ENCODE measurements at places on chromosomes 12 and 14. TPM values are rescaled to one million over a fixed set of nuclear protein-coding genes. Genes with fewer than 3 reads are reported as not detected.

DNA sequence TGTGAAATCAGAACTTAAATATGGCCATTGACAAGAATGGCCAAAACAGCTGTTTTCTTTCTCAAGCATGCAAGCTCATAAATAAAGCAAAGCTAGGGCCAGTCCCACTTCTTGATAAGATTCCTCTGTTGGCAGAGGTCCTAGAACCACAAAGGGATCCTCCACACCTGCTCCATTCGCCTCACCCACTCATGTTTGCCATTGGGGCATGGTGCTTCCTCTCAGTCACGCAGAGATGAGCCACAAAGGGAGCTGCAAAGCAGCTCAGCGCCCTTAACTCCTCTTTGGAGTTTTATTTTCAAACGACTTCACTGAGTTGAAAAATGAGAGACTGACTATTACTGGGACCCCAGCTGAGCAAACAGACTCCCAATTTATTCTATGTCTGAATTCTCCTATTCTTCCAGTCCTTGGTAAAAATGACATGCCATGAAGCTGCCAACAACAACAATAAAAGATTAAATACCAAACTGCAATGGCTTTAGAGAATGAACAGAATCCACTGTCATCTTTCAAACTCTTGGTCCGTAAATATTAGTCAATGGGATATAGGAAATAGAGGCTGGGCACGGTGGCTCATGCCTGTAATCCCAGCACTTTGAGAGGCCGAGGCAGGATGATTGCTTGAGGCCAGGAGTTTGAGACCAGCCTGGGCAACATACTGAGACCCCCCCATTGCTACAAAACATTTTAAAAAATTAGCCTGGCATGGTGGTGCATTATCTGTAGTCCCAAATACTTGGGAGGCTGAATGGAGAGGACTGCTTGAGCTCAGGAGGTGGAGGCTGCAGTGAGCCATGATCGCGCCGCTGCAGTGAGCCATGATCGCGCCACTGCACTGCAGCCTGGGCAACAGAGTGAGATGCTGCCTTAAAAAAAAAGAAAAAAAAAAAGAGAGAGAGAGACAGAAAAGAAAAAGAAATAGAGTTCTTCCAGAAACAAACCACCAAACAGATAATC is 16.4 kb downstream of the MANSC1 start:
- DNase-seq, result no peak
- H3K4me1 ChIP-seq, result no peaks in the 10 kb centered on the region
- H3K27ac ChIP-seq, result peak overlapping the region; percentile 22
- no peaks in the 10 kb centered on the region for H3K36me3 ChIP-seq

GRCh38 chr14:103519837-103520212 is 2.8 kb downstream of the CKB start:
- H3K27ac ChIP-seq, result peak overlapping the region; percentile 79
- H3K4me3 ChIP-seq, result no peak overlapping the region
- H3K4me1 ChIP-seq, result peaks cover 85% of the 10 kb centered on the region
- no peaks in the 10 kb centered on the region for H3K36me3 ChIP-seq

DNA sequence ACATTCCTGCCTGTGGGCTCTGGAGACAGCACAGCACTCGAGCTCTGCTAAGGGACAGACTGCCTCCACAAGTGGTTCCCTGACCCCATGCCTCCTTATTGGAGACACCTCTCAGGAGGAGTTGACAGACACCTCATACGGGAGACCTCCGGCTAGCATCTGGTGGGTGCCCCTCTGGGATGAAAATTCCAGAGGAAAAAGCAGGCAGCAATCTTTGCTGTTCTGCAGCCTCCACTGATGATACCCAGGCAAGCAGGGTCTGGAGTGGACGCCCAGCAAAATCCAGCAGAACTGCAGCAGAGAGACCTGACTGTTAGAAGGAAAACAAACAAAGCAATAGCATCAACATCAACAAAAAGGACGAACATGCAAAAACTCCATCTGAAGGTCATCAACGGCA is 639.4 kb downstream of the SLC16A7 start:
- H3K4me3 ChIP-seq, result no peak overlapping the region
- H3K4me1 ChIP-seq, result no peaks in the 10 kb centered on the region
- no peak overlapping the region for H3K27ac ChIP-seq
- DNase-seq, result no peak
- no peaks in the 10 kb centered on the region for H3K36me3 ChIP-seq

- H3K36me3 ChIP-seq, result no peaks in the 10 kb centered on the region
- no peaks in the 10 kb centered on the region for H3K4me1 ChIP-seq
- DNase-seq, result no peak
- peak overlapping the region; percentile 79 for H3K27ac ChIP-seq
- no peaks in the 10 kb centered on the region for H3K27me3 ChIP-seq
- H3K4me3 ChIP-seq, result peak overlapping the region; percentile 85
Observed at GRCh38 chr14:64465831-64466554, 694 bp downstream of the AKAP5 start.

DNA sequence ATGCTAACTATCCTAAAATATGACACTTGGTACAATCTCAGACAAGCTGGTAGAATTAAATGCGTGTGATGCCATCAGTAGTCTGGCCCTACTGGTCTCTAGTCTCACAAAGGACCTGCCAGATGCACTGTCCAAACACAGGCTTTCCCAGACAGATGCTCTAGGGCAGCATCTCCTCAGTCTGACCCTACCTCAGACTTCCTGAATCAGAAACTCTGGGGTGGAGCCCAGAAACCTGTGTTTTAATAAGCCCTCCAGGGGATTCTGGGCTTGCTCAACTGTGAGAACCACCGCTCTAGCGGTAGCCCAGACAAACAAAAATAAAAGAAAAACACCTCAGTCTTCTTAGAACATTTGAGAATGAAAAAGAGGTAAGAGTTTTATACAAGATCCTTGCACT is 48.0 kb downstream of the BDKRB1 start:
- no peak overlapping the region for H3K4me3 ChIP-seq
- no peaks in the 10 kb centered on the region for H3K4me1 ChIP-seq
- H3K27ac ChIP-seq, result no peak overlapping the region
- DNase-seq, result no peak

- no peaks in the 10 kb centered on the region for H3K36me3 ChIP-seq
- H3K4me3 ChIP-seq, result no peak overlapping the region
- no peak overlapping the region for H3K27ac ChIP-seq
- H3K27me3 ChIP-seq, result no peaks in the 10 kb centered on the region
- DNase-seq, result no peak
Observed at GRCh38 chr12:111173836-111174235, 195.1 kb downstream of the PHETA1 start.

GRCh38 chr14:88935083-88935482 is 110.6 kb downstream of the TTC8 start:
- H3K4me1 ChIP-seq, result no peaks in the 10 kb centered on the region
- DNase-seq, result no peak
- no peaks in the 10 kb centered on the region for H3K27me3 ChIP-seq
- H3K27ac ChIP-seq, result no peak overlapping the region
- no peaks in the 10 kb centered on the region for H3K36me3 ChIP-seq

DNA sequence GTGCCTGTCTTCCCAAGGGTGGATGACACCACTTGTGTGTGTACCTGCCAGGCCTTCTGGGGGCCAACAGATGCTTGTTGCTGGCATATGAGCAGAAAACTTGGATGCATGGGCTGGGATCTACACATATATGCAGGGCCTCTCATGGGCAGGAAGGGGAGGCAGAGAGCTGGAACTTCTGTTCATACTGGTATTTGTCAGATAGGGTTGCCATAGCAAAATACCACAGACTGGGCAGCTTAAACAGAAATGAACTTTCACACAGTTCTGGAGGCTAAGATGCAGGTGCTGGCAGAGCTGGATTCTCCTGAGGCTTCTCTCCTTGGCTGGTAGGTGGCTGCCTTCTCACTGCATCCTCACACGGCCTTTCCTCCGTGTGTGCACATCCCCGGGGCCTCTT is 121.8 kb downstream of the SUDS3 start:
- H3K36me3 ChIP-seq, result no peaks in the 10 kb centered on the region
- no peaks in the 10 kb centered on the region for H3K27me3 ChIP-seq
- no peak overlapping the region for H3K27ac ChIP-seq
- DNase-seq, result no peak
- H3K4me3 ChIP-seq, result no peak overlapping the region

DNA sequence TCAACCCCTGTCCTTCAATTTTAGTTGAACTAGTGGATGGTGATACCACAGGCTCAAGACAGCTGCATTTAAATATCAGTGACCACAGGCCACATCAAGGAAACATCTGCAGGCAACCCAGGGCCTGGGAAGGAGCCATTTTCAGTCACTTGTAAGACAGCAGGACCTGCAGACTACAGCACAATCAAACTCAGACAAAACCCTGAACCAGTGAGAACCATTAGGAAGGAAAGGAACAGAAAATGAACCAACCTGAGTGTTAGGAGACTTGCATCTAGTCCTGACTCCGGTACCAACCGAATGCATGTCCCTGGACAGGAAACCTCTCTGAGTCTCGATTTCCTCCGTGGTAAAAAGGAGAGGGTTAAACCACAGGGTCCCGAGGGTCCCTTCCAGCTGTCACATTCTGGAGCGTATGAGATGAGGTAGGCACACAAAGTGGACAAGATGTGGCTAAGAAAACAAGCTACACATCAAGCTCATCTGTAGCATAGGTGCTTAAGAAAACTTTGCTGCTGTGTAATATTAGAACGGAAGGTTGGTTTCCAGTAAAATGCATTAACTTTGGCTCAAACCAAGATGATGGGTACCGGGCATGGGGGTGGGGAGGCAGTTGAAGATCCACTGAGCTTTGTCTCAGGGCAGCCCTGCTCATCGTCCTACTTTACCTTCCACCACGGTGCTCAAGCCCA is 1.6 kb upstream of the CDKN1B start:
- no peaks in the 10 kb centered on the region for H3K36me3 ChIP-seq
- peaks cover 24% of the 10 kb centered on the region for H3K4me1 ChIP-seq
- no peaks in the 10 kb centered on the region for H3K27me3 ChIP-seq
- peak overlapping the region; percentile 97 for H3K27ac ChIP-seq

DNA sequence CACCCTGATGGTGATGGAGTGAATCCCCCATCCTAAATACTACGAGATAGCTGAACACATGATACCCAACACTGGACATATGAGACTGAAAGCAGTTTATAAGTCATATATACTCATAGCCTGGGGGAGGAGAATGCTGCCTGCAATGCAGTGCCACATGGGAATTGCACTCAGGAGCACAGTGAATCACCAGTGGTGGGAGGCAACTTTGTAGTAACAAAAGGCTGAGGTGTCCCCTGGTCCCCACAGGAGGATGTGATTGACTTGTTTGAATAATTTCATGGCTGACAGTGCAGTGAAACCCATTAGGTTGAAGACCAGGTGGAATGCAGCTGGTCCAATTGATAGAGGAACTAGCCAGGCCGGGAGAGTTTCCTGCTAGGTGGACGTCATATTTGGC is 20.2 kb downstream of the CCDC38 start:
- DNase-seq, result no peak
- no peak overlapping the region for H3K27ac ChIP-seq
- no peak overlapping the region for H3K4me3 ChIP-seq
- no peaks in the 10 kb centered on the region for H3K4me1 ChIP-seq
- H3K27me3 ChIP-seq, result no peaks in the 10 kb centered on the region

GRCh38 chr12:99765469-99766114 is 118.0 kb downstream of the GARIN6 start:
- no peak overlapping the region for H3K27ac ChIP-seq
- peaks cover 32% of the 10 kb centered on the region for H3K4me1 ChIP-seq
- H3K36me3 ChIP-seq, result no peaks in the 10 kb centered on the region
- no peaks in the 10 kb centered on the region for H3K27me3 ChIP-seq
- no peak overlapping the region for H3K4me3 ChIP-seq

GRCh38 chr12:114431902-114432301 is 26.0 kb upstream of the TBX5 start:
- H3K27me3 ChIP-seq, result no peaks in the 10 kb centered on the region
- no peak for DNase-seq
- H3K27ac ChIP-seq, result no peak overlapping the region
- H3K4me1 ChIP-seq, result no peaks in the 10 kb centered on the region
- no peaks in the 10 kb centered on the region for H3K36me3 ChIP-seq

DNA sequence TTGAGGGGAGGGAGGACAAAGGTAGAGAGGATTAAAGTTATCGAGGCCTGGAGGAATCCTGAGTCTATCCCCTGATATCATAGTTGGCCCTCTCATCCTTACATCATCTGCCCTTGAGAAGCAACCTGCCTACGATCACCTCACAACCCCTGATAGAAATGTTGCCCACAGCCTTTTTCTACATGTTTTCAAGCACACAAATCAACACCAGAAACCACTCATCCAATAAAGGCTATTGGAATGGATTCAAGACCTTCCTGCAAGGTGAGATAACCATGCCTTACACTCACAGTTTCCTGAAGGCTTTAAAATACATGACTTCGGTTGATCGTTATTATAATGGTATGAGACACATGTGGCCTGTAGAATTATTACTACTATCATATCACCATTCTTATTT is 175.7 kb upstream of the EGLN3 start:
- H3K36me3 ChIP-seq, result no peaks in the 10 kb centered on the region
- no peak overlapping the region for H3K4me3 ChIP-seq
- H3K27ac ChIP-seq, result no peak overlapping the region
- peaks cover 14% of the 10 kb centered on the region for H3K4me1 ChIP-seq

DNA sequence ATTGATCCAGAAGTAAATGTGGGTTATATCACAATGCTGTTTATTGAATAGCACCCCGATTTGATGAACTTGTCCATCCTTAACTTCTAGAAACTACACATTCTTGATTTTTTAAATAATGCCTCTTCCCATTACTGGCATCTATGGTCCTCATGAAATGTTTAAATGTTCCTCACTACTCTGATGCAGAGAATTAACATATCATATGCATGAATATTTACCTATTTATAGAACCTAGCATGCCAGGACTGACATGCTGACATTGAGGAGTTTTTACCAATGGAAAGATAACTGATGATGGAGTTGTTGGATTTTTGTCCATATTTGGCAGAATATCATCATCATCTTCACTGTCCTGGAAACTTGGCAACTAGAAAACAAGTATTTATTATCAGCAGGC is 42.8 kb downstream of the MIS18BP1 start:
- H3K36me3 ChIP-seq, result no peaks in the 10 kb centered on the region
- no peak overlapping the region for H3K27ac ChIP-seq
- DNase-seq, result no peak
- H3K27me3 ChIP-seq, result no peaks in the 10 kb centered on the region
- no peak overlapping the region for H3K4me3 ChIP-seq

GRCh38 chr12:51320695-51321320 is 3.2 kb downstream of the BIN2 start:
- no peak for DNase-seq
- H3K27me3 ChIP-seq, result no peaks in the 10 kb centered on the region

GRCh38 chr12:126430921-126431320 is 1365.7 kb downstream of the AACS start:
- DNase-seq, result no peak
- H3K4me1 ChIP-seq, result no peaks in the 10 kb centered on the region
- peak overlapping the region; percentile 4 for H3K27ac ChIP-seq
- H3K36me3 ChIP-seq, result no peaks in the 10 kb centered on the region
- H3K27me3 ChIP-seq, result no peaks in the 10 kb centered on the region

RNASE7 gene
- total RNA-seq, result 1.1 TPM

ASB2 gene
- total RNA-seq, result 4.5 TPM

STYK1 gene
- total RNA-seq, result 8.7 TPM

KRT77 gene
- not detected for total RNA-seq

TBX3 gene
- 2.0 TPM for total RNA-seq

KCNA5 gene
- total RNA-seq, result 0.13 TPM

PRIMA1 gene
- total RNA-seq, result 5.0 TPM

TSPAN8 gene
- not detected for total RNA-seq
